ENCODE measurements at places on chromosomes 3 and 15. TPM values are rescaled to one million over a fixed set of nuclear protein-coding genes. Genes with fewer than 3 reads are reported as not detected.

DNA sequence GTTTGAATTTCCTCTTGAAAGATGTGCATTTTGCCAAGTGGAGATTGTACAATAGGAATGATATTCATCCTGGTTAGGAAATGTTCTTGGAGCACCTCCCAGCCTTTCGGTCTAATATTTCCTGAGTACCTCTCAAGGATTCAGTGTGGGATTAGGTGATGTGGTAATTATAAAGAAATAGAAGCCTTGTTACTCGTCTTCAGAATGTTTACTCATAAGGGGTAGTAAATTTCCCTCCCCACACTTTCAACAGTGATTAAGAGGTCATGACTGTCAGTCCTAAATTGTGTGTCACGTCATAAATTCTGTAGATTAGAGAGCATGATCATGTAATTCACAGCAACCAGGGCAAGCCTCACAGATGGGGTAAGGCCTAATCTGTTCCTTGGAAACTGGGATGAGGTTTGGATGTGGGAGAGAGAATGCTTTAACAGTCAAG lies 633.1 kb upstream of the TBL1XR1 start:
- no peak for DNase-seq

DNA sequence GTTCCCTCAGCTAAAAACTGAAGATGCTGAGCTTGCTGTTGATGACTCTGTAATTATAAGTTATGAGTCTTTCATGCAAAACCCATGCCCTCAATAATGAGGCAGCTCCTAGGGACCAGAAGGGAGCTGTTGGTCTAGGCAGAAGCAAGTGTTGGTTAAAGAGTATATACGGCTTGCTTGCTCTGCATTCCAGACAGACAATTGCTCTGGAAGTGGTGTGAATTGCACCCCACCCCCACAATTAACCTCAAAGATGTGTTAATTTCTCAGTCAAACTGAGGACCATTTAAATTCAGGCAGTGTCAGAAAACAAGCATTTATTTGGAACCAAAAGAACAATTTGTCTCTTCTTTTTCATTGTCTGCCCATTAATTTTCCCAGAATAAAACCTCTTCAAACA lies 163.5 kb upstream of the EOMES start:
- no peak for DNase-seq

DNA sequence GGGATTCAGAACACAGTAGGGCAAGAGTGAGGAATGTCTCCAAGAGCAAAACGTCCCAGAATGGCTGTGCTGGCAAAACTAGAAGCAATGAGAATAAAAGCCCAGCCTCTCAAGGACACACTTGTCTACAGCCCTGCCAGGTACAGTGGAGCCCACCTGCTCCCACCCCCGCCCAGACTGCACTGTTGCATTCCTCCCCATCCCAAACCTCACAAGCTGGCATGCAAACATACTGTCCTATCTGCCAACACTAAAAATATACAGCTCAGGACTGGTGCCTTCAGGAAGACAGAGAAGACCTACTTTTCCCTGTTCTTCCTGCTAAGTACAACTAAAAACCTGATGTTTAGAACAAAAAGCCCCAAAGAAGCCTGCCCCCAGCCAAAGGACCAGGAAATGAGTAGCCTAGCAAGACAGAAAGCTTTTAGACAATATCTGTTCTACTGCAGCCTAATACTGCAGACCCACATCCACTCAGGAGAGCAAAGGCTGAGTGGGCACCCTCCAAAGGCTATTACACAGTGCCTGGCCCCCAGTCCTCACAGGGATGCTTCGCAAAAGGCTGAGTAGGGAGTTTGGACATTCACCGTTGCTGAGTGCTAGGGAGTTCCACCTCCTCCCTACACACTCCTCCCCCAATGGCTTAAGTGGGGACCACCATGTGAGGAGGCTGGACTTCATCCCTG lies 13.5 kb downstream of the OCA2 start:
- DNase-seq = no peak

PRR23E gene
- total RNA-seq = not detected

Measured in progenitor cell of endocrine pancreas (in vitro differentiated cells).